ENCODE measurements at places on chromosomes 3 and 15.

DNA sequence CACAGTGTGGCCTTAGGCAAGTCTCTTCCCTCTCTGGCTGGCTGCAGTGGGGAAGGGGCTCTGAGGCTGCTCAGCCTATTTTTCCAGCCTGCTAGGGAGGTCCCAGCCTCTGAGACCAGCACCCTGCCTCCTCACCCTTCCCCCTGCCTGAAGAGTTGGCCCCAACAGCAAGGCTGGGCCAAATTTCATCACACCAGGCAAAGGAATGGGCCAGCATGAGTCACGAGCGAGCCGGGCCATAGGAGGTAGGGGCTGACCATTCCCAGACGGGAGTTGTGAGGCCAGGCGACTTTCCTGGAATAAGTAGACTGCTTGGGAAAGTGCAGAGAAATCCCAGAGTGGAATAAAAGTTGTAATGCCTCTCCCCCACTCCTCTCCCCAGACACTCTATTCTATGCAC, 5.7 kb upstream of the FBLN2 start:
- DNase-seq: no peak

GRCh38 chr3:133927540-133928066, 31.9 kb upstream of the RAB6B start:
- peak; percentile 75 for DNase-seq

GRCh38 chr3:112671930-112672715, 31.2 kb upstream of the CCDC80 start:
- DNase-seq: peak; percentile 31

DNA sequence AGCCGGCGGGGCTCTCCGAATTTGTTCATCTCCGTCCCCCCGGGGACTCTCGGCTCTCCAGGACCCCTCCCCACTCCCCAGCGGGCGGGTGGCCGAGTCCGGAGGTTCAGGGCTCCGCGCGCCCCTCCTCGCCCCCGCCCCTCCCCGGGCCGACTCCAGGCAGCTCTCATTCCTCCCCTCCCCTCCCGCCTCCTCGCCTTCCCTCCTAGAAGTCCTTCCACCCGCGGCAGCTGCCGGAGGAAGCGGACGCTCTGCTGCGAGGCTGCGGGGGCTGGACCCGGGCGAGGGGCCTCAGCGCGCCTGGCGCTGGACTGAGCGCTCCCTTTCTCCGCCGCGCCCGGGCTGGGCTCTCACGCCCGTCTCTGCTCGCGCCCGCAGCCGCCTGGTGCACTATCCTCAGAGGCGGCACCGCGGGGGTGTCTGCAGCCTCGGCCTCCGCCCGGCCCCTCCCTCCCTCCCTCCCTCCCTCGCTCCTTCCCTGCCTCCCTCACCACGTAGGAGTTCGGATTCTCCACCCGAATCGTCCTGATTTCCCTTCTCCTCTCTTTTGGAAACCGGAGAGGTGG, at the start of gene ROBO2:
TSS of gene ROBO2 (plus strand) at position 494 of the 566 bp plus-strand sequence. CDS start 687 bp downstream, outside the sequence.
- DNase-seq: no peak

GRCh38 chr3:120212505-120212904, 72.5 kb downstream of the GPR156 start:
- DNase-seq: no peak

- DNase-seq: peak; percentile 46
These were observed 66.5 kb upstream of the SKOR1 start for GRCh38 chr15:67758619-67759300.

DNA sequence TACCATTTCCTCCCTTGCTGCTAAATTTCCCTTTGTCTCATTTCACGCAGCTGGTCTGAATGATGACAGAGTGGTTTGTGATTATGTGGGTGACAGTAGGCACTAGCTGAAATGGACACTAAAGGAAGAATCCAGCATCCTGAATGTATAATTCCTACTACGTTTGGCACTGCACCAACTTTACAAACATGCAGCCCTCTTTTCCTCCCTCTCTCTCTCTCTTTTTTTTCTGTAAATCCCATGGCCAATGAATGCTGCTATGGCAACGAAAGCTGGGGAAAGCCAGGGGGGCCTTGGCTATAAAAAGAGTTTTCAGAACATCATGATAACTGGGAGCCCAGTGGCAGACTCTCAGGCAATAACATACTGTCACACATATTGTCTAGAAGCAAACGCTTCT, 367.2 kb upstream of the AGTR1 start:
- DNase-seq: no peak

Data from CD4-positive, alpha-beta memory T cell (primary cell).